ENCODE measurements at places on chromosomes 5 and 9.

DNA sequence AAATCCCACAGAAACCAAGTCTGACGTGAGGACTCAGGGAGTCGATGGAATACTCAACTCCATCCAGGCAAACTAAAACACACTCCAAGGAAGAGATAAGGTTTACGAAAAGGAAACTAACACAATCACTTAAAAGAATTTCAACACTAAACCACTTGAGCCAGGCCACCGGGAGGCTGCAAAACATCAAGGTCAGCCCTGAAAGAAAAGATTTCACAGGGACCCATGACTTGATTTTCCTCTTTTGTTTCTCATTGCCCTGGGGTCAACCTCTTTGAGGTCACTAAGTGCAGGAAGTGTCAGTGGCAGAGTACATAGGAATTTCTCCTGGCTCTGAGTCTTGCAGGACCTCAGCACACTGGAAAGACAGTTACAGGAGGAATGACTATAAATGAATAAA lies 77.8 kb upstream of the TARS1 start:
- DNase-seq, result peak; percentile 57

DNA sequence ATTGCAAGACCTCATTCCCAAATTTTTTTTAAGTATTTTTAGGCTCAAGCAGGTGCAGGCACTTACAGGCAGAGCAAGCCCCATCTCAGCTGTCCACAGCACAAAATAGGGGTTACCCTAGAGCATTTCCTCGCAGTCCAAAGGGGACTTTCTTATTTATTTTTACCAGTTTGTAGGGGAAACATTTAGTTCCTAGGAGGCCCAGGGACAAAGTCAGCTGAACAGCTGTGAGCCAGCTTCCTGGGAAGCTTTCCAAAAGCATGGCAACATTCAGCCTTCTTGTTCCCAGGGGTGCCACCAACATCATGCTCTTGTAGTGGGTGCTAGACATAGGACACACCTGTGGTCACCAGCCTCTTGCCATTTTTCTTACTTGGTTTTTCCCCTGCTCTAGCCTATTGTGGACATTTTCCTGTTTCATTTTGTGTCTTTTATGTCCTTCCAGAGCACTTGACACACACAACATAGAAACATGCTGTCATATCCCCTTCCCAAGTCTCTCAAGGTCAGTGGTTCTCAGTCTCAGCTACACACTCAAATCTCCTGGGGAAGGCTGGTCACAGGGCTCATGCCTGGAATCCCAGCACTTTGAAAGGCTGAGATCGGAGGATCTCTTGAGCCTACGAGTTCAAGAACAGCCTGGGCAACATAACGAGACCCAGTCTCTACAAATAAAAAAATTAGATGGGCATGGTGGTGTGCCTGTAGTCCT lies 38.2 kb downstream of the HAVCR1 start:
- no peak for DNase-seq

GRCh38 chr9:87337335-87338087 lies 160.2 kb upstream of the DAPK1 start:
- peak; percentile 79 for DNase-seq

DNA sequence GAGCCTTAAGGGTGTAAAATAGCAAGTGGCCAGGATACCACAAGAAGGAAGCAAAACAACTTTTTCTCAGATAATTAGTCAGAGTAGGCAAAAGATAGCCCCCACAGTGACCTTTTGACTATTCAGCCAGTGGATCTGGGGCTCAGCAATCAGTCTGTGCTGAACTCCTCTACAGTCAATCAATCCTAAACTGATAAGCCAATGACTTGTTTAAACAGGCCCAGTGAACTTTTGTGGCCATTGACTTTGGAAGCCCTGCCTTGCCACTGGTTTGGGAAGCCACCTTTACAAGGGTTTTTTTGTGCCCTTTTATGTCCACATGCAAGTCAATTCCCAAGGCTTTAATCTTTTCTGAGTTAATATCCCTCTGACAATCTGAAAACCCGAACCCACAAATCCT lies 1565.0 kb upstream of the WWC1 start:
- DNase-seq, result no peak

- no peak for DNase-seq
These were observed 25.3 kb downstream of the FAM240B start for GRCh38 chr9:38694676-38695075.

DNA sequence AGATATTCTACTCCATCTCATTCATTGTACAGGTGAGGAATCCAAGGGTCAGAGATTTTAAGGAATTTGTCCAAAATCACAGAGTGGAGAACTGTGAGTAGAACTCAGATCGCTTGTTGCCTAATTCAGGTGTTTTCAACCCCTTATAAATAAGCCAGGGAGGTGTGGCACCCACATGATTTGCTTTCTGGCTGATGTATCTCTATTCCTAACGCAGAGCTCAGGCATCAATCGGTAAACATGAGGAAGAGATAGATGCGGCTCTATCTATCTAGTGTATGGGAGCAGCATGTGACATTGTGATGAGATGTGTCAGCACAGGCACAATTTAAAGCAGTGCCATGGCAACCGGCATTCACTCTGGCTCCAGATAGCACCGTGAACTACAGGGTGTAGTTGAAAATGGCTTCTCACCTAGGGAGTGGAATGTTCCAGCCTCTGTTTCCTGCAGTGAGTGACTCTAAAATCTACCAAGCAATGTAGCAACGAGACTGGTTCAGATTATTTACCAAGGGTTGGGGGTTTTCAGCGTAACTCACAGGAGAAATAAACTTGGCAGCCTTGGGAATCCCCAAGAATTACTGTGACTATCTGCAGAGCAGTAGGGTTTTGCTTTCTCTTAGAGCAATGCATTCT lies 53.4 kb upstream of the SUB1 start:
- DNase-seq, result peak; percentile 70

GRCh38 chr5:171427318-171428167 lies 8.1 kb downstream of the FGF18 start:
- DNase-seq, result no peak

GRCh38 chr9:10250219-10250618 lies 362.6 kb downstream of the PTPRD start:
- no peak for DNase-seq

- DNase-seq, result no peak
These were observed 27.4 kb downstream of the KIAA1191 start for GRCh38 chr5:176334031-176334770.

DNA sequence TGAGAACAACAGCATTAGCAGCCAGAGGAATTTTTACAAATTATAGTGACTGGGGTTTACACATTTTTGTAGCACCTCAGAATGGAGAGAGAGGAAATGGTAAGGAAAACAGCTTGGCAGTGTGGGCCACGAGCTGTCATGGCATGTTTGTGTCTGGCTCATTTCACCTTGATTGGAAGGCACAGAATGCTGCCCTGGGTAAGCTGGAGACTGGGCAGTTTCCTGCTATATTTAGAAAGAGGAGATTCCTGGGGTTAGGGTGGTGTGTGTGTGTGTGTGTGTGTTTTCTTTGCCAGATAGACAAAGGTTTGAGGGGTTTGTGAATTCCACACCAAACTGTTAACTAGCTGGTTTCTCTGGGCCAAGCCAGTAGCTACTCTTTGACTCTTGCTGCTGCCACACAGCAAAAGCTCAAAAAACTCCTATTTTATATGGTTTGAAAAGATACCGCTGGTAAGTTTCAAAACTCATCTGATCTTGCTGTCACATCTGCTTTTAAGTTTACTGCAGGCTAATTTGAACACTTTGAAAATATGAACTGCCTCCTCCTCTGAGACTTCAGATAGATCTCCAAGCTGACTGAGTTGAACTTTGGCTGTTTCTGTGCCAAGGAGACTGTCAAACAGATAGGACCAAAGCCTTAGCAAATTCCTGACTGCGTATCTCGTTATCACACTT lies 9.1 kb downstream of the ARHGAP26 start:
- DNase-seq, result peak; percentile 71

- no peak for DNase-seq
These were observed 611.9 kb downstream of the EFNA5 start for GRCh38 chr5:107058803-107059202.

DNA sequence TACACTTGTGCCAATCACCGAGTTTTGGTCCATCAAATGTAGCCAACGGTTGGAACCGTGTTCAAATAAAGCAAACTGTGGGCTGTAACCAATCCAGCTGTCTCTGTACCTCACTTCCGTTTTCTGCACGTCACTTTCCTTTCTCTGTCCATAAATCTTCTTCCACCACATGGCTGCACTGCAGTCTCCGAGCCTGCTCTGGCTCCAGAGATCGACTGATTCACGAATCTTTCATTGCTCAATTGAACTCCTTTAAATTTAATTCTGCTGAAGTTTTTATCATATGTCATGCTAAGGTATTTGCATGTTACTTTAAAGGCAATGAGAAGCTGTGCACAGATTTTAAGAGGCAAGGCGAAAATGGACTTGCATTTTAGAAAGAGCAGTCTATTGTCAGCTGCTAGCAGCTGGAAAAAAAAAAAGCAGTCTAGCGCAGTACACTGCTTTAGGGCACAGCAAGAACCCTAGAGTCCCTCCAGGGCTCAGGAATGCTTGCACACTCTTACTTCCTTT lies 13.2 kb downstream of the TTC39B start:
- DNase-seq, result no peak

GRCh38 chr9:109923806-109924205 lies 143.8 kb downstream of the PALM2AKAP2 start:
- no peak for DNase-seq

DNA sequence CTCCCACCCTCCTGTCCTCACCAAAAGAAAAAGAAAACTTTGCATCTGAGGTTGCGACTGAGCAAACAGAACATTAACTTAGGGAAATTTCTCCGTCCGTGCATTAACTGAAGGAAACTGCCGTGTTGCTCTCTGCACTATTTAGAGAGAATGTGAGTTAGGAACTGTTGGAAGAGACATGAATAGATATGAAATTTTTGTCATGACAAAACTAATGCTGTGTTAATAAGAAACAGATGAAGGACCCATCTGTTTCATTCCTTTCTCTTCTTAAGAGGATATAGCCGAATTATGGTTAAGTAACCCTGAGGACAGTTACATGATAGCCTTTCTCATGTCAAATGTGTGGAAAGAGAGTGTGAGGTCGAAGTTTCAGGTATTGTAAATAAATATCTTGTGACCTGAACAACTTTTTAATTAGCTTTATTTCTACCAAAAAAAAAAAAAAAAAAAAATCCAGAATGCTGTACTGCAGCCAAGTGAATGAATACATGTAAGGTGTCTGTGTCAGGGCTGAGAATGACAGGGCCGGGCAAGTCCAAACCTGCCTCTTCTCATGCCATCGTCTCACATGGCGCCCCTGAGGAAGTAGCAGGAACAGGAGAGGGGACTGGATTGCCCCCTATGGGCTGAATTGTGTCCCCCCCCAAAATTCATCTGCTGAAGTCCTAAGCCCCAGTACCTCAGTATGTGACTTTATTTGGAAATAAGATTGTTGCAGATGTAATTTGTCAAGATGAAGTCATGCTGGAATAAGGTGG lies 35.6 kb upstream of the ANKRD33B start:
- no peak for DNase-seq

DNA sequence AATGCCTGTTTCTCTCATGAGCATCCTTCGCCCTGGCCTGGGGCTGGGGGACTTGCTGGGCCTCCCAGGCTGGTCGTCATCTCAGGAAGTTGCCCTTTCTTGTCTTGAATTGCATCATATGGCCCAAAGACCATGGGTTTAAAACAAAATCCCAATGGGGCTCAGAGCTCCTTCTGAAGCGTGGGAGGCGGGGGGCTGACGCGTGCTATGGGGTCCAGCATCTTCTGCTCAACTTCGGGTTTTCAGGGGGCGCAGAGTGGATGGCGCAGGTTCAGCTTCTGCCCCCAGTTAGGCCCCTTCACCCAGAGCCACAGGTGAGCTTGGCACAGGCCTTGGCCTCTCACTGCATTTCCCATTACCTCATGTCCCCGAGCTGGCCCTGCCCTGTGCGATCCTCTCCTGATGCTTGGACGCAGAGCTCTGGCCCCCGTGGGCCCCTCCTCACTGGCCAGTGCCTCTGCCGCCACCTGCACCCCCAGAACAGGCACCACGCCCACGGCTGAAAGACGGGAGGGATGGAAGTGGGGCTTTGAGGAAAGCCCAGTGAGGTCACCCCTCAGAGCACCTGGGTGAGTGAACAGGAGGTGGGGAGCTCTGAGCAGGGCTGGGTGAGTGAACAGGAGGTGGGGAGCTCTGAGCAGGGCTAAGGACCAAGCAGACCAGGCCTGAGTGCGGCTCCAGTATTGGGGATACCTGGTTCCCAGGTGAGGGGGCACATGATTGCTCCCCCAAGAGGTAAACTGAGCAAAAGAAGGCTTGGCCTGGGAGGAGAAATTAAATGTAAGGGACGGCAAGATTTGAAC lies 56.0 kb downstream of the TRIP13 start:
- no peak for DNase-seq

GRCh38 chr5:15142458-15142857 lies 270.9 kb upstream of the ANKH start:
- peak; percentile 1 for DNase-seq

DNA sequence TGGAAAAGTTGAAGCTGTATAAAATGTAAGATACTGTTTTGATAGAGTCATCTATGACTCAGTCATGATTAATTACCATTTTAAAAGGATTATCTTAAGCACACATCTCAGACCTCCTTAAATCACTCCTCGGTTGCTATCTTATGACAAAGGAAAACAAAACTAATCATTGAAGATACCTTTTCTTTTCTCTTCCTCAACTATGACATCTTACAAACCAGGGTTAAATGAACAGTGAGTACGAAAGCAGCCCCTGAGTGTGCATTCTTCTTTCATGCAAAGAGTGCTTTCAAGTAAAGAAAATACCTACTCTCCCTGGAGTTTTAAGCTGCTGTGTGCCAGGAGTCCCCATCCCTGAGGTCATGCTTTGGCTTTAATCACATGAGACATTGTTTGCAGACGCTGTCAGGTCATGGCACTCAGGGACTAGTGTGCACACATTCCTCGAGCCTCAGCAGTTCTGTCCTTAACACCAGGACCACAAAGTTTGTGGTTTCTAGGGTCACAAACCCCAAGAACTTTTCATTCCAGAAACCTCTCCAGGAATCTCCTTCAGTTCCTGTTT lies 86.7 kb upstream of the ICE1 start:
- peak; percentile 98 for DNase-seq

DNA sequence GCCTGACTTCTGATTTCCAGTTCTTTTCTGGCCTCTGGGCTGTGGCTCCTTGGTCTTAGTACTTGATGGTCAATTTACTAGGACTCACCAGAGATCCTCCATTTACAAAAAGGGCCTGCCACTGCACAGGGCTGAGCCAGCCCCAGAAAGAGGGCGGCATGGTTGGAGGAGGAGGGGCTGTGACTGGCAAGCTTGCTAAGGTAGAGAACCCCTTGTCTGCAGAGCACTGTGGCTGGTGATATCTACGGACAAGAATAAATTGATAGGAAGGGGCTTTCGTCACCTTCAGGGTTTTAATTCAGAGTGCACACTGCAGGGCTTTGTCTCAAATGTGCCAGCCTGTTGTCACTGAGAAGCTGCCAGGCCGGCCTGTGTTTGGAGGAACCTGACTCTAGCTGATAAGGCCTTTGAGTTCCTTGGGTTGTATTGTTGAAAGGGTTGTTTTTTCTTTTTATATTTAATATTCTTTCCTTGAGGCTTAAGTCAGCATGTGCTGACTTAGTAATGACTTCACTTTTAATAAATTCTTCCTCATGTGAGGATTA lies 15.1 kb downstream of the SLC22A5 start:
- DNase-seq, result no peak

DNA sequence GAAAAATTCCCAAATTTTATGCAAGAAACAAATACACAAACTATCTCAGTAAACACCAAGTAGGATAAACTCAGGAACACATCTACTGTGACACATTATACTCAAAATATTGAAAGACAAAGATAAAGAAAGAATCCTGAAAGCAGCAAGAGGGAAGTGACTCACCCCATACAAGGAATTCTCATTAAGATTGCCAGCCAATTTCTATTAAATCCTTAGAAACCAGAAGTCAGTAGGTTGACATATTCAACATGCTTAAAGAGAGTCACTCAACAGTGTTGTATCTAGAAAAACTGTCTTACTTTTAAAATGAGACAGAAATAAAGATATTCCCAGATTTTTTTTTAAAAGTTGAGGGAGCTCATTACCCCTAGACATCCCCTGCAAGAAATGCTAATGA lies 15.5 kb downstream of the SPATA31E1 start:
- peak; percentile 58 for DNase-seq

Measured in M059J (cell line).